M059J (cell line): ENCODE measurements at places on chromosomes 1 and 21.

DNA sequence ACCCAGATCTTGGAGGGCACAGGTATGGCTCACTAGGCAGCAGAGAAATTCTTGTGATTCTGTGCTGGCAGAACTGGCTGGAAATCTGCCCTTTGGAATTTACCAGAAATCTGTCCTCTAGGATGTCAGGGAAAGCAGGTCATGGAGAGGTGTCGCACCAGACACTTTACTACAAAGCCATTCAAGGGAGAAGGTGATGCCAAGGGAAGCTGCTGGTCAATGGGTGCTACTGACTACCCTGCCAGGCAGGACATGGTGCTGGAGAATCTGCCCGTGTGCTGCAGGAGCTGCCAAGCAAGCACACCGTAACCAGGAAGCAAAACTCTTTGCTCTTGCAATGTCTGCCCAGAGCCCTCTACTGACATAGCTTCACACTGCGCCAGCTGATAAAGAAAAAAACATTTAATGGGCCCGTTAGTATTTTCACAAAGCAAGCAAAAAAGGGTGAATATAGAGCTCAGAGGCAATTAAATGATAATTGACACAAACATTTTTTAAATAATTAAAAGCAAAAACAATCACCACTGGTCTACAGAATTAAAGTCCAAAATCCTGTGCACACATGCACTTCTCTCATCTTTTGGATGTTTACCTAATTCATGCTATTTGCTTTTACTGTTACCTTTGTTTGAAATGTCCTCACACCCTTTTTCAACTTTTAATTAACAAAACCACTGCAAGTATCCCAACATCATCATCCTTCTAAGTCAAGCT is 7.2 kb upstream of the FBXO28 start:
- DNase-seq = peak; percentile 72

GRCh38 chr1:221525749-221526148 is 216.1 kb downstream of the DUSP10 start:
- no peak for DNase-seq

DNA sequence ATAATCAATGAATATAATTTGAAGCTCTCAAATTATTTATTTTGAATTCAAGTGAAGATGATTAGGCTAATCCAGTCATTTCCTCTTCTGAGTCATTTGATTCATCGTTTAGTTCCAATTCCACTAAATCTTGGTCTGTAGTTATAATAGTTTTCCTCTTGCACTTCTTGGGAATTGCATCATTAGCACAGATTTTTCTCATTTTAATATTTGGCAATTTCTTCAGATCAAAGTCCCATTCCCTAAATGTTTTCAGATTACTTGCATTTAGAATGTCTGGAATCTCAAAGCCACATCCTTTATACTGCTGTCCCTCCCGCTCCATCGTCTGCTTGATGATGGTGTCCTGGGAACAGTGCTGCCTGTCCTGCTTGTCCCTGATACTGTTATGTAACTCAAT is 43.5 kb downstream of the MAST2 start:
- no peak for DNase-seq

DNA sequence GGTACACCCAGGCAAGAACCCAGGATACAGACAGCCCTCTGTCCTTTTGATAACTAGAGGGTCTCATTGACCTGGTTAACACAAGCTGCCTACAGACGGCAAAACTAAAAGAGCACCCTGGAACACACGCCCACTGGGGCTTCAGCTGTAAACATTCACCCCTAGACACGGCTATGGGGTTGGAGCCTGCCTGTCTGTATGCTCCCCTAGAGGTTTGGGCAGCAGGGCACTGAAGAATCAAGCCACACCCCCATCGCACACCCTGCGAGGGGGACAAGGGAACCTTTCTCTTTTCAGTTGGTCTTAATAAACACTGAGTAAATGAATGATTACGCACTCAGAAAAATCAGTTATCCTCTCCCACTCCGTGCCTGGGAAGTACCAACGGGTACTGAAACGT is 35.5 kb downstream of the LRRC3 start:
- no peak for DNase-seq

- DNase-seq = no peak
Measured at GRCh38 chr1:105785021-105785420, 1271.5 kb upstream of the PRMT6 start.

- DNase-seq = no peak
Measured at GRCh38 chr1:2416403-2416802, 4.0 kb upstream of the PEX10 start.

DNA sequence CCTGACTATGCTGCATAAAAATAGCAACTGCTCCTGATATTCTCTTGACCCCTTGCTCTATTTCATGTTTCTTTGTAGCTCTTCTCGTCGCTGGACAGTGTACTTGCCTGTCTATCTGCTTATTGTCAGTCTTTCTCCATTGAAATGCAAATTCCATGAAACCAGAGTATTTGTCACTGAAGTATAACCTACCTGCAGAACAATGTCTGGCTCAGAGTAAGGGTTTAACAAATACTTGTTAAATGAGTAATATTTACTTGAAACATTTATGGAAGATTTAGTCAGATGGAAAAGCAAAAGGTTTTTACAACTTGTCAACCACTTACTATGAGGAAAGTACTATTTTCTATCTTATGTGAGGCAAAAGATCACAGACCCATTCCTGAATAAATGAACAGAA is 19.9 kb upstream of the ERICH3 start:
- peak; percentile 67 for DNase-seq

DNA sequence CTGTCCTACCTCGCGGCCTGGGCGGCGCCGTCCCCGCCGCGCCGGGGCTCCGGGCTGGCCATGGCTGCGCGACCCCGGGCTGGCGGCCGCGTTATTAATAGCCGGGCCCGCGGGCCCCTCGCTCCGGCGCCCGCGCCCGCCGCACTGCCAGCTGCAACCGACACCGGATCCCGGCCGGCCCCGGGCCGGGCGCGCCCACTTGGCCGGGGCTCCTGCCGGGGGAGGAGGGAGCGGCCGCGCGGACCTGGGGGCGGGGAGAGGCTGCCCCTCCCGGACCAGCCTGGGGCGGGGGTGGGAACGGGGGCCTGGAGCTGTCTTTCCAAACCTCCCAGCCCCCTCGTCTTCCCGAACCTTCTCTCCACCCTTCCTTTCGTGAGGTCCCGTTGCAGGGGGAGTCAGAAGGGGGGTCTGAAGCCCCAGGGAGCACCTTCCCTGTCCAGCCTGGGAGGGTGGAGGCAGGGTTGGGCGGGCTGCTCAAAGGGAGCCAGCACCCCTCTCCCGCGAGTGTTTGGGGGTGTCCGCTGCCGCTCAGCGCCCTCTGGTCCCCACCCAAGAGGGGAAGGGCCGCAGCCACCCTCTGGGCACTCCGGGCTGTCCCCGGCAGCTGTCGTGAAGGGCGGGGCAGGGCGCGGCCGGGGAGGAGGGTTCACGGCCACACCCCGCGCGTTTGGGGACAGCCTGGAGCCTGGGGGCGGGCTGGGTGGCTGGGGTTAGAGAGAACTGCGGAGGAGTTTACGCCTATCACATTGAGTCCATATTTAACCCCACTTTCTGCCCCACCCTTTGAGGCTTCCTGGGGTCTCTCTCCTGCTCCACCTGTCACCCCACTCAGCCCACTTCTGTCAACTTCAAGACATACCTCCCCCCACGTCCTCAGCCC is at the start of gene SYNC:
TSS of gene SYNC (minus strand) at position 172 of the 880 bp plus-strand sequence. CDS start at position 62, 110 bp downstream.
- DNase-seq = peak; percentile 87

DNA sequence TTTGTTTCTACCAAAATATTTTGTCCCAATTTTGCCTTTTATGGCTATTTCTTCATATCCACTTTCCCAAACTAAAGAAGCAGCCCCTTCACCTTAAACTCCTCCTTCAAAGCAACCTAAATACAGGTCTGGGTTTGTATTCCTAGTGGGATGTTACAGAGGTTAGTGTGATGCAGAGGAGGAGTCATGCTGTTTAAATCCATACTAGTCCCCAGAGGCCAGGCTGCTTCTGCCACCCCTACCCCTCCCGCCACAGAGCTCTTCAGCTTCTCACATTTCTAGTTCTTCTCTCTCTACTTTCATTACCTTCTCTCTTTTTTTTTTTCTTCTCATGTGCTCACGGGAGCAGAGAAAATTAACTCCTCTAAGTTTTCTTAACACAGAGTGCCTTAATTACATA is 29.3 kb downstream of the SELL start:
- DNase-seq = no peak

GRCh38 chr1:114439369-114439768 is 71.6 kb downstream of the TRIM33 start:
- no peak for DNase-seq

DNA sequence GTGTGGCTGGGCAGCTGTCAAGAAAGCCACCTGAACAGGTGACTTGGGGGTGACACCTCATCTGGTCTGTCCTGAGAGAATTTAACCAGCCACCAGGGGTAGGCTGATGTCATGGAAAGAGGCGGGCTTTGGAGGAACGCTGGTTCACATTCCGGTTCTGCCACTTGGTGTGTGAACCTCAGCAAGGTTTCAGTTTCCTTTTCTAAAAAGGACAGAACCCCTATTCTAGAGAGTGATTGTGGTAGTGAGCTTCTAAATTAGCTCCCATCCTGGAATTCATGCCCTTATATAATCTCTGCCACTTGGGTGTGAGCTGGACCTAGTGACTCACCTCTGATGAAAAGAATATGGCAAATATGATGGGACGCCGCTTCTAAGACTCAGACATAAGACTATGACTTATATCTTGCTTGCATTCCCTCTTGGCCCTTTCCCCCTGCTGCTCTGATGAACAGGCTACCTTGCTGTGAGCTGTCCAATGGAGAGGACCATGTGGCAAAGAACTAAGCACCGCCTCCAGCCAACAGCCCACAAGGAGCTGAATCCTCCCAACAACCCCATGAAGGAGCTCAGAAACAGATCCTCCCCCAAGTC is 332.1 kb downstream of the RRAGC start:
- DNase-seq = peak; percentile 13

GRCh38 chr1:155186794-155187455 is 13.3 kb downstream of the TRIM46 start:
- no peak for DNase-seq

DNA sequence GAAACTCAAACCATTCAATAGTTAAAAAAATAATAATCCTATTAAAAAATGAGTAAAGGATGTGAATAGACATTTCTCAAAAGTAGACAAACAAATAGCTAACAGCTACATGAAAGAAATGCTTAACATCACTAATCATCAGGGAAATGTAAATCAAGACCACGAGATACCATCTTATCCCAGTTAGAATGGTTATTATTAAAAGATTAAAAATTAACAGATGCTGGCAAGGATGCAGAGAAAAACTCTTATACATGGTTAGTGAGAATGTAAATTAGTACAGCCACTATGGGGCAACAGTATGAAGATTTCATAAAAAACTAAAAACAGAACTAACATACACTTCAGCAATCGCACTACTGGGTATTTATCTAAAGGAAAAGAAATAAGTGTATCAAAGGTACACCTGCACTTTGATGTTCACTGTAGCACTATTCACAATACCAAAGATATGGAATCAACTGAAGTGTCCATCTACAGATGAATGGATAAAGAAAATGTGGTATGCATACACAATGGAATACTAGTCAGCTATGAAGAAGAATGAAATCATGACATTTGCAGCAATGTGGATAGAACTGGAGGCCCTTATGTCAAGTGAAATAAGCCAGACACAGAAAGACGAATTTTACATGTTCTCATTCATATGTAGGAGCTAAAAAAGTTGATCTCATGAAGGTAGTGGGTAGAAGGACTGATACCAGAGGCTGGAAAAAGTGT is 117.9 kb downstream of the ACBD6 start:
- no peak for DNase-seq

GRCh38 chr1:172915271-172915670 is 135.5 kb downstream of the TNFSF18 start:
- DNase-seq = peak; percentile 53

DNA sequence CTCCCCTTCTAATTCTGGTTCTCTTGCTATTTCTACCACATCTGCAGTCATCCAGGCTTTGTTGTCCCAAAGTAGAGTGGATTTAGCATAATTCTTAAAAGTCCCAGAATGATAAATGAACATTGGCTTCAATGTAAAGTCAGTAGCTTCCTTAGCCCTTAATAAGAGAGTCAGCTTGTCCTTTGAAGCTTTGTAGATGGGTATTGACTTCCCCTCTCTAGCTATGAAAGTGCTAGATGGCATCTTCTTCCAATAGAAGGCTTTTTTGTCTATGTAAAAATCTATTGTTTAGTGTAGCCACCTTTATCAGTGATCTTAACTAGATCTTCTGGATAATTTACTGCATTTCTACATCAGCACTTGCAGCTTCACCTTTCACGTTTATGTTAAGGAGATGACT is 181.4 kb upstream of the B3GALT2 start:
- DNase-seq = no peak

GRCh38 chr1:179969962-179970361 is 15.4 kb downstream of the CEP350 start:
- DNase-seq = no peak

GRCh38 chr1:222582099-222582774 is 7.5 kb downstream of the TAF1A start:
- peak; percentile 87 for DNase-seq

GRCh38 chr21:27814226-27814625 is 847.3 kb upstream of the ADAMTS5 start:
- DNase-seq = no peak

- DNase-seq = peak; percentile 87
Measured at GRCh38 chr1:16189921-16190621, 22.4 kb downstream of the ARHGEF19 start.

GRCh38 chr1:185735701-185736064 is 1.5 kb downstream of the HMCN1 start:
- no peak for DNase-seq

DNA sequence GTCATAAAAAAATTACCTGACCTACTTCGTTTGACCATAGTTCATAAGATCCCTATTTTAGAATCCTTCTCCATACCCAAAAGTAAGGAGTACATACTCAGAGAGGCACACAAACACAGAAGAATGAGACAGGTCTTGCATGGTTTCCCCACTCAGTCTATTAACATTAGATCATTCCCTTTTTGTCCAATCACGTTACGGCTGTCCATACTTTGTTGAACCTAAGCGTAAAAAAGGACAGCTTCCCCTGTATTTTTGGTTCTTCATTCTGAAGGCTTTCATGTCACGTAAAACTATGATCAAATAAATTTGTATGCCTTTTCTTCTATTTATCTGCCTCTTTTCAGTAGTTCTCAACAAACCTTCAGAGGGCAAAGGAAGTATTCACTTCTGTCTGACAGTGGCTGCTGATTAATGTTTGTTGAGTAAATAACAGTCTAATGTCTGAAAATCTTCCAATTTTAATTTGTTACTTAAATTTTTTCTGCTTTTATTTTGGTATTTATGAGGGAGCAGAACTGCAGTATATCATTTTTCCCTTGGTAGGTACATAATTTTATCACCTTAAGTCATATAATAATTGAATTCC is 16.4 kb downstream of the PKN2 start:
- DNase-seq = no peak

DNA sequence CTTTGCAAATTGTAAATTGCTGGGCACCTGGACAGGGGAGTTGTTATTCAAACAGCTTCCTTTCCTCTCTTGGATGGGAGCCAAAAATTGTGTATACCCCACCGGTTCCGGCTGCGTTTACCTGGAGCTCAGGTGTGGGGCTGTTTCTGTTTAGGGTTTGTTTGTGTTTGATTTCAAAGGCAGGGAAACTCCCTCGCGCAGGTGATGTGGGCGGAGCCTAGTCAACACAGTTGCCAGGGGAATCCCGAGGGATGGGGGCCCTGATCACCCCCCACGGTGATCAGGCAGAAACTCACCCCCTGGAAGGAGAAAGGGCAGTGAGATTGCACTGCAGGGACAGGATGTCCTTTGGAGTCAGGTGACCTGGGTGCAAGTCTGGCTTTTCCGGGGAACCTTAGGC is 28.3 kb downstream of the CDCP2 start:
- no peak for DNase-seq
